ENCODE measurements at places on chromosomes 12 and 14.
A peak's percentile ranks its signal among the peaks of the same experiment; 100 is the strongest.

GRCh38 chr14:29928117-29928640 is 532 bp upstream of the PRKD1 start:
- DNase-seq: no peak

DNA sequence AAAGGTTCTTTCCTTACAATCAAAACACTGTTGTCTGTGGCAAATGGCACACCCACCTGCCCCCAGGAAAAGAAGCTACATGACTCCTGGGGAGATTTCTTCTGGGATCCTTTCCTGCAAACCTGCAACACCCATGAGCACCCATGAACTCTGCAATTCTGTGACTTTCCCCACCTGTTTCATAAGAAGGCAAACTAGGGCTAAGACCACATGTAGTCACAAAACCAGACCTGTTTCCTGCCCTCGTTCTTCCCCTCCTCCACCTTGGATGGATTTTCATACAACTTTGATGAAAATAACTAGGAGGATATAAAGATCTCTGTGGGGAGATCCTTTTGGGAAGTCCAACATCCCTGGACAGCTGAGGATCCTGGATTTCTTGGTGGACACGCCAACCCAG is 1084.7 kb downstream of the BCL11B start:
- DNase-seq: peak; percentile 34

DNA sequence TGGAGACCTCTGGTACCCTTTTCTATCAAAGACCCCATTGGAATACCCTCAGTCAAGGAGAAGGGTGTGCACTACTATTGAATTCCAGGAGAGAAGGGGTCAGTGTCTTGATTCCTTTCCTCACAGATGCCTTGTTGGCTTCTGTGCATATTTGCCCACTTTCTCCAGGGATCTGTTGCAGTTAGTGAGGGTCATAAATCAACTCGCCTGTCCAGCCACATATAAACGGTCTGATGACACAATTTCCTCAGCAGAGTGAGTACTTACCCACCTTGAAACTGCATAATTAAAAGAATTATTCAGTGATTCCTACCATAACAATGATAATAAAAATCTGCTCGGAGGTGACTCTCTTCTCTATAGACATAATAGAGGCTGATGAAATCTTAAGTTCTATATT is 13.9 kb upstream of the DCD start:
- DNase-seq: no peak

GRCh38 chr12:27602516-27602915 is 78.5 kb downstream of the PPFIBP1 start:
- no peak for DNase-seq

GRCh38 chr12:106030210-106031071 is 108.3 kb downstream of the NUAK1 start:
- DNase-seq: no peak

- no peak for DNase-seq
Measured at GRCh38 chr12:104121001-104121400, 17.0 kb downstream of the NFYB start.

DNA sequence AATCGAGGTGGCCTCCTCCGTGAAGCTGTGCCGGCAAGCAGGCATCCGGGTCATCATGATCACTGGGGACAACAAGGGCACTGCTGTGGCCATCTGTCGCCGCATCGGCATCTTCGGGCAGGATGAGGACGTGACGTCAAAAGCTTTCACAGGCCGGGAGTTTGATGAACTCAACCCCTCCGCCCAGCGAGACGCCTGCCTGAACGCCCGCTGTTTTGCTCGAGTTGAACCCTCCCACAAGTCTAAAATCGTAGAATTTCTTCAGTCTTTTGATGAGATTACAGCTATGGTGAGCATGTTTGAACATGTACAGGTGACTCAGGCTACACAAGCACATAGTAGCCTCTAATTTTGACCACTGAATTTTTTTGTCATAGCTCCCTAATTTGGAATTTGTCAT is 59.7 kb downstream of the ATP2A2 start:
- DNase-seq: no peak

- DNase-seq: no peak
Measured at GRCh38 chr14:33835677-33836076, 115.2 kb downstream of the EGLN3 start.

DNA sequence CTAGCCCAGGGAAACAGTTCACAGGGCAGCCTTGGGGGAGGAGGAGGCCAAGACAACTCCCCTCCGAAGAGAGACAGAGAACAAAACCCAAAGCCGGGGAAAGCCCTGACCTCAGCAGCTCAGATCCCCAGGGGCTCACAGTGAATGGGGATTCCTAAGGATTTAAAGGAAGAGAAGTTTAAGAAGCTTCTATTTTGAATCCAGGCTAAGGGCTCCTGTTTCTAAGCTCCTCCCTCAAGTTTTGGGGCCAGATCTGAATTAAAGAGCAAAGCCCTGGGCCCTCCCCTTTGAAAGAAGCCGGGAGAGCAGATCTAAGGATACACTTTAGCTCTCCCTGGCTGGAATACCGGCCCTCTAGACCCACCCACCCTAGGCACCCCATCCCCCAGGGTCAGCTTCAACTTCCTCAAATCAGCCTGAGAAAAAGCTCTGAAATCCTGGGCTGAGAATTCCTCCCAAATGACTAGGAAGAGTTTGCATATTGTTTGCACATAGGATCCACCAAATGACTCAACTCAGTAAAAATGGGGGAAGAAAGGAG is 3.9 kb downstream of the KDM2B start:
- DNase-seq: no peak

DNA sequence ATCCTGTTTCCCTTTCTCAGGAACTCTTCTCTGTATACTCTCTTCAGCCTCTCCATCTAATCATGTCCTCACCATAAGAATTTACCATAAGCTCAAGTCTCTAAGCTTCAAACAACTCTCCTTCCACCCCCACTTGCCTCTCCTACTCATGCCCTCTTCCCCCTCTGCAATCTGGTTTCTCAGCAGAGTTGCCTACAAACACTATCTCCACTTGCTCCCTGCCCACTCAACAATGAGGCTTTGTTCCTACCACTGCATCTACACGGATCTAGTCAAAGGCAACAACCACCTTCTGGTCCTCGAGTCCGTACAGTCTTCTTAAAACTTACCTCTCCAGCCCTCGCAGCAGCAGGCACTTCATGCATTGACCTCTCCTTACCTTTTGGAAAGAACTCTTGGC is 17.2 kb upstream of the FBLN5 start:
- DNase-seq: no peak

GRCh38 chr12:93832131-93832530 is 155.0 kb downstream of the CRADD start:
- no peak for DNase-seq

DNA sequence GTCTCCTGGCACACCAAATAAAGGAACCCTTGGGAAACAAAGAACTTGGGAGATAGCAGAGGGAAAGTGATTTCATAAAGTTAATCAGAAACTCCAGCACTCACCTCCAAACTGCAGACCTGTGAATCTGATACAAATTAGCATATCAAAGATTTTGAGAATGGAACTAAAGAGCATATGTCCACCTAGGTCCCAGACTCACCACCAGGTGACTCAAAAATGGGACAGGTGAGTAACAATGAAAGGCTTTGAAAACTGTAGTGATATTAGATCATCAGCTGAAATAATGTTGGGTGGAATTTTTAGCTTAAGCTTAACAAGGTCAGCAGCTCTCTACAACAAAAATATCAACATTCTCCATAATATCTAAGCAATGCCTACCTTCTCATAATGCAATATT is 214.8 kb downstream of the RERGL start:
- DNase-seq: no peak

DNA sequence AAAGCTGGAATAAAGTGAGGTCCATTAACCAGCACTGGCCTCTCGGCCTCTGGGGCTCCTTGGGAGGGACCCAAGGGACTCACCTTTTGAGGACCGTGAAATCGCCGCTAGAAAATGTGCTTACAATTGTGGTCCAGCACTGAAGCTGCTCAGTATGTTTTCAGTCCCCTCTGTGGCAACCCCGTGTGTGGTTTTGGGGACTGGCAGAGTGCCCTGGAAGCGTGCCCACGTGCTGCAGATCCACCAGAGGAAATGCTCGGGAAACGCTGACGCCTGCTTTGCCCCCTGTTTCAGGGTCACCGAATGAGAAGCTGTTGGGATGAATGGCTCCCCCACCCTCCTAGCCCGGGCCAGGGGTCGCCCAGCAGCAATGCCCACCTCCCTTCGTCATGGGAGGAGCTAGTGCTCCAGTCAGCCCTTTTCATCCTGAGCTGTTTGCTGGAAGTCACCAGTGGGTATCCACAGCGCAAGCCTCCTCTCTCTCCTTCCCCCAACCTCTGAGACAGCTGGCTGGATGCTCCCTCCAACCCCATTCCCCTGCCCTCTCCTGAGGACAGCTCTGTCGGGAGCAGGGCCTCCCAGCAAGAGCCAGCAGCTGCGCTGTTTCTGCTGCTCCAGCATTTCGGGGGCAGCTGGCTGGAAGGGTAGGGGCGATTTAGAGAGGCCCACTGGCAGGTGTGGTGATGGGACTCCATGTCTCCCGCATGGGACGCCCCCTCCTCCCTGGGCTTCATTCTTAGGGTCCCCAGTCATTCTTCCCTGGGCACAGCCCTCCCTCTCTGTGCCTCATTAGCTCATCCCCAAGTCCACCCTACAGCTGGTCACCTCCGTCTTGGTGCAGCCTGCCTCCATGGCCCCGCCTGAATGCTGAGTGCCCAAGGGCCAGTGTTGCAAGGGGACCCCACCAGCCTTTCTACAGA is 33.2 kb upstream of the PPP1R13B start:
- peak; percentile 13 for DNase-seq

DNA sequence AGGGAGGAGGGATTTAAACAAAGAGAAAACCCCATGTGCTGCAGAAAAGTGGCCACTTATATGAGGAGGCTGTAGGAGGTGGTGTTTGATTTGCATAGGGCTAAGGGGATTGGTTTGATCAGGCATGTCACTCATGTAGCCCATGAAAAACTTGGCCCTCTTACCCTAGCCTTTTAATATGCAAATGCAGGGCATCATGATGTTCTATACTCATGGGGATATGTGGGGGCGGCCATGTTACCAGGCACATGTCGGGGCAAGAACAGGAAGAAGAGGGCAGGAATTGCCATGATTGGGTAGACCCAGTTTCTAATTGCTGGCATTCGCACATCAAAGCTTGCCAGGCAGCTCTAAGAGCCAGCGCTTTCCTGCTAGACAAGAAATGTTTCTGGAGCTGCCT is 28.8 kb downstream of the KLRK1 start:
- no peak for DNase-seq

GRCh38 chr14:22388669-22389595 is 200.1 kb downstream of the DAD1 start:
- no peak for DNase-seq

DNA sequence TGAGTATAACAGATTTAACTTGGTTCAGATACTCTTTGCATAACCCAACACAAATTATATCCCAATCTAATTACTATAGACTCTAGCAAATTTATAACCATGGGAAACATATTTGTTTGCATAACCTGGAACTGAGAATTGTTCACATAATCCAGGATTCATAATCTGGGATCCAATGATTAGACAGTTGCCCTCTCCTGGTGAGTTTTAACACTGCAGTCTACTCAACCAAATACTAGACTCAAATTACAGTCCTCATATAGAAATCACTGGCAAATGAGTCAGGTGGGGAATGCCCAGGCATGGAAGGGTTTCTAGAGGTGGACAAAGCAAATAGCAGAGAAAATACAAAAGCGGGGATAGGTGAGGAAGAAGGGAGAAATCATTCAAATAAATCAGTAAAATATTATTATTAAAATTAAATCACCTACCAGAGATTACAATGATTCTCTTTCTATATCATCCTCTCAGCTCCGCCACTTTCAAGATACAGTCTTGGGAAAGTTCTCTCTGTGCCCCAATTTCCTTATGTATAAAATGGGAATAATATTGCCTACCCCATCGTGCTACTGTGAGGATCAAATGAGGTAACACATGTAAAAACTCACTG is 9.4 kb downstream of the GCH1 start:
- peak; percentile 22 for DNase-seq

DNA sequence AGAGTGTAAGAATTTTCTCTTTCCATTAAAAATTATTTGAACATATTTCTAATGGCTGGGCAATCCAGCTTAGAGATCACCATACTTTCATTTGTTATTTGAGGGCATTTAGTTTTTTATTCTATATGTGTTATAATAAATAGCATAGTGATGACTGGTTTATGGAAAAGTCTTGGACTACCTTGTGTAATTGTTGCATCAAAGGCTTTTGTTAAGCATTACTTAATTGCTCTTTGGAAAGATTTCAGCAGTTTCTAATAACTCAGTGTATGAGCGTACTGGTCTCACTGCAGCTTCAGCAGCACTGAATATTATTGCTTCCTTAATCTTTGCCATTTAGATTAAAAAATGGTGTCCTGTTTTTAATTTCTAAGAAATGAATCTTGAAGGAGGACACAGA is 22.8 kb downstream of the TMEM19 start:
- no peak for DNase-seq

DNA sequence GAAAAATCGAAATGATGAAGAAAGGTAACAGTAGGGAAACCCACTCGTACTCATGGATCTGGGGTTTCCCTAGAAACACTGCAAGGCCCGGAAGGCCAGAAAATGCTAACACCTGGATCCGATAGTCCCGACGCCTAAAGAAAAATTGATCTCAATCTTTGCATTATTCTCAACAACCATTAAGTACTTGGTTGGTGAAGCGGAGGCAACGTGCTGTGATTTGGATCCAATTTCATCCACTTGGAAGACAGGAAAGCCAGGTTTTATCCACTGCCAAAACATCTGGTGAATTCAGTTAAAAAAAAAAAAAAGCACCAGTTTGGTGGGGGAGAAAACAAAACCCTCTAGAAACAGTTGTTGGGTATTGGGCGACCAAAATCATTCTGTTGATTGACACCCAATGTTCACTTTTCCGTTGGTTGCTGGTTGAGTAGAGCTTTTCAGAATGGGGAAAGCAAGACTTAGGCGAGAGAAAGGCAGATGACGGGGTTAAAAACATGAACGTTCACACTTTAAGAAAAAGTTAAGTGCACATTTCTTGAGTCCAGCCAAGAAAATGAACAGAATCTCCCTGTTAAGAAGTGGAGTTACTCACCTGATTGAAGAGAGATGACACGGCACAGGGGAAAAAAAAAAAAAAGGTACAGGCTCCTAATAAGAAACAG is 41.9 kb upstream of the MED13L start:
- DNase-seq: no peak
